ENCODE measurements at places on chromosomes 13 and 19. TPM values are rescaled to one million over a fixed set of nuclear protein-coding genes. Genes with fewer than 3 reads are reported as not detected.

ZNF728 gene
- total RNA-seq, result not detected

PCCA gene
- total RNA-seq, result 8.6 TPM

PINLYP gene
- 5.0 TPM for total RNA-seq

SPACA4 gene
- total RNA-seq, result not detected

CFAP97D2 gene
- total RNA-seq, result not detected

GIPC1 gene
- total RNA-seq, result 47.2 TPM

EMC10 gene
- 57.8 TPM for total RNA-seq

PIAS4 gene
- 33.3 TPM for total RNA-seq

NFIX gene
- total RNA-seq, result 1.5 TPM

SERP2 gene
- not detected for total RNA-seq

NCR1 gene
- not detected for total RNA-seq

C13orf42 gene
- not detected for total RNA-seq

PRPF31 gene
- 83.8 TPM for total RNA-seq

LACC1 gene
- 1.7 TPM for total RNA-seq

ZNF850 gene
- total RNA-seq, result 9.3 TPM

DHDH gene
- 3.1 TPM for total RNA-seq

ONECUT3 gene
- not detected for total RNA-seq

TMC4 gene
- 4.6 TPM for total RNA-seq

ETV2 gene
- total RNA-seq, result 1.9 TPM

ADAMTSL5 gene
- total RNA-seq, result 4.2 TPM

DMKN gene
- not detected for total RNA-seq

CYP4F22 gene
- 0.67 TPM for total RNA-seq

COL4A2 gene
- total RNA-seq, result not detected

CBY2 gene
- total RNA-seq, result not detected

GCDH gene
- 41.7 TPM for total RNA-seq

PRR22 gene
- total RNA-seq, result 5.4 TPM

IRGC gene
- not detected for total RNA-seq

ZIM2 gene
- not detected for total RNA-seq

DNAAF3 gene
- not detected for total RNA-seq

SIGLEC8 gene
- not detected for total RNA-seq

SMAD9 gene
- total RNA-seq, result not detected

RPS28 gene
- total RNA-seq, result 2,023 TPM

NLRP4 gene
- total RNA-seq, result not detected

C19orf85 gene
- not detected for total RNA-seq

REEP6 gene
- total RNA-seq, result 1.8 TPM

OR4F17 gene
- not detected for total RNA-seq

CYSLTR2 gene
- 3.7 TPM for total RNA-seq

FCAR gene
- not detected for total RNA-seq

OR7G3 gene
- not detected for total RNA-seq

PLPP2 gene
- total RNA-seq, result 0.22 TPM

SELENOV gene
- not detected for total RNA-seq

All from activated CD4-positive, alpha-beta T cell treated with anti-CD3 and anti-CD28 coated beads, Interleukin-2, amount 10 ng/mL, durations not matched to agents 7 days and 5 days (primary cell).